ENCODE measurements at places on chromosomes 16 and 17.

DNA sequence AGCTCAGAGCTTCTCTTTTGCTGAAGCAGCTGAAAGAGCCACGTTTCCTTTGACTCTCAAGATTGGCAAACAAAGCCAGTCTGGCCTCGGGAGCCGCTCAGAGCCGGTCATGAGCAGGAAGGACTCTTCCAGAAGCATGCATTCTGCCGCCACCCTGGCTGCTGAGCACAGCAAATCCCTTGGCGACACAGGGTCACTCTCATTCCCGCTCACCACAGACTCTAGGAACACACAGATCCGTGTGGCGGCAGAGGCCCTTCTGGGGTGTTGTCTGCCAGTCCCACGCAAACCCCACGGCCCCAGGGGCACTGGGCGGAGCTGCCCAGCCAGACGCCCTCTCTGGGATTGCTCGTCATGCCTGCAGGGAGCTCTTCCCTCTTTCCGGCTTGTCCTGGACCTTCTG lies 157.0 kb downstream of the C16orf95 start:
- no peak for DNase-seq

DNA sequence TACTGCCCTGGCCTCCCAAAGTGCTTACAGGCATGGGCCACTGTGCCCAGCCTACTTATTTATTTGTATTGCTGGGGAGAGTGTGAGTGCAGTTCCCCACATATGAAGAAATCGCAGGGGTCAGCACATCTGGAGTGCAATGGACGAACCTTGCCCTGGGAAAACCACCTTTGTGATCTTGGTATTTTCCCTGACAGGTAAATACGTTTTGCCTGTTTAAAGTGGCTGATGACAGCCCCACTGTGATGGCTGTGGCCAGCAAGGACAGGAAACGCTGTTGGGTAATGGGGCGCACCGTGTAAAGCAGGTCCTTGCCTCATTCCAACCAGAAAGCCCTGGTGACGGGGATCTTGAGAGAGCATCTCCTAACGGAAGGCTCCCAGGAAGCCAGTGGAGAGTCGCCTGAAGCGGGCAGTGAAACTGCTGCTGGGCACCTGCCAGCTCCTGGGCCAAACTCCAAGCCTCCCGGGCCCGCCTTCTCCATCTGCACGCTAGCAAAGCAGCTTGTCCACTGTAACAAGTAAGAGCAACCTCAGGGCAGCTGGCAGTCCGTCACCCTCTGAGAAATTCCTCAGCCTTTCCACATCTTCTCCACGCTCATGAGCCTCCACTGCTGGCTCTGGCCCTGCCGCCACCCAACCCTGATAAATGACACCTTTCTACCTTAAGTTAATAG lies 17.5 kb downstream of the EMC8 start:
- peak; percentile 83 for DNase-seq

- DNase-seq: no peak
Measured at GRCh38 chr17:44829523-44830358, at the start of gene GJC1. Gene GJC1 (minus strand): TSS chr17:44830287. CDS start chr17:44805817, 24,470 bp downstream.

DNA sequence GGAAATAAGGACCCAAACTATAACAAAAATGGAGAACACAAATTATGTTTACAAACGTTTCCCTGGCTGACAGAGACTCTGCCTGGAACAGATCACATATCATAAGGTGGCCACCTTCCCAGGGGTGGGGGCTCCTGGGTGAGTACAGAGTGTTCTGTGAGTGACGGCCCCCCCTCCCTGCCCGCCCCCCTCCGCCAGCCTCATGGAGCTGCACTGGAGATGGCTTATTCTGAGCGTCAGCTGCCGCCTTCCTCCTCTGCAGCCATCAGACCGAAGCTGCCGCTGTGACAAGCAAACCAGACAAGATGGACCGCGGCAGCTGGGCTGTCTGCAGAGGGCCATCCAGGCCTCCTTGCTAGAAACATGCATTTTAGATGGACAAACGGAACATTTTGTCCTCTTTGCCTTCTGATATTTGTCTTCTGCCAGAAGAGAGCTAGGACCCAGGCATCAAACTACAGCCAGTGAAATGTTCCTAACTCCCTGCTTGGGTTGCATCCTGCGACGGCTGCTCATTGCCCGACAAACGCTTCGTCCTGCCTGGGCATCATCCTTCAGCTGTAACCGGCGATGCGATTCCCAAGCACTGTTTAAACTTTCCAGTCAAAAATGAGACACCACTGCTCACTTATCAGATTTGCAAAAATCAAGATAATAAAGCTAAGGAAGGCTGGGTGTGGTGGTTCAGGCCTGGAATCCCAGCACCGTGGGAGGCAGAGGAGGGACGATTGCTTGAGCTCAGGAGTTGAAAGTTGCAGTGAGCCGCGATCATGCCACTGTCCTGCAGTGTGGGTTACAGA lies 15.3 kb upstream of the RPTOR start:
- DNase-seq: no peak

- no peak for DNase-seq
Measured at GRCh38 chr17:40091691-40092397, 8.5 kb downstream of the NR1D1 start.

DNA sequence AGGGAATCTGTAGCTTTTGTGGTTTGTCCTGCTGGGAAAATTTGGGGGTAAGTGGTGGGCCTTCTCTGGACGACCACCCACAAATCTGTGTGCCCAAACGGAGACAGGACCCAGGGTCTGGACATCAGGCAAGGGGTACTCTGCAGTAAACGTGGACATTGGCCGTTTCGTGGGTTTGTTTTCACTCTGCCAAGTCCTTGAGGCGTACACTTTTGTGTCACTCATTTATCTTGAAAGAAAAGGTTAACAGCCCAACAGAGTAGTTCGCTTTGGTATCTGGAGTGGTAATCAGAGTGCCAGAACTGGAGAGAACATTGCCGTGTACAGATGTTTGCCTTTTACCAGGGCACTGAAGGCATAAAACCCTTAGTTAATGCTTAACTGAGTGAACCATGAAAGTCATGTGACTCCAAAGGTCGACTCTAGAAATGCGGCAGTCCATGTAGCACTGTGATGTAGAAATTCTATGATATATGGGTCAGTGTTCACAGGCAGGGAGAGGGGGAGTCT lies 15.4 kb downstream of the NAA60 start:
- no peak for DNase-seq

DNA sequence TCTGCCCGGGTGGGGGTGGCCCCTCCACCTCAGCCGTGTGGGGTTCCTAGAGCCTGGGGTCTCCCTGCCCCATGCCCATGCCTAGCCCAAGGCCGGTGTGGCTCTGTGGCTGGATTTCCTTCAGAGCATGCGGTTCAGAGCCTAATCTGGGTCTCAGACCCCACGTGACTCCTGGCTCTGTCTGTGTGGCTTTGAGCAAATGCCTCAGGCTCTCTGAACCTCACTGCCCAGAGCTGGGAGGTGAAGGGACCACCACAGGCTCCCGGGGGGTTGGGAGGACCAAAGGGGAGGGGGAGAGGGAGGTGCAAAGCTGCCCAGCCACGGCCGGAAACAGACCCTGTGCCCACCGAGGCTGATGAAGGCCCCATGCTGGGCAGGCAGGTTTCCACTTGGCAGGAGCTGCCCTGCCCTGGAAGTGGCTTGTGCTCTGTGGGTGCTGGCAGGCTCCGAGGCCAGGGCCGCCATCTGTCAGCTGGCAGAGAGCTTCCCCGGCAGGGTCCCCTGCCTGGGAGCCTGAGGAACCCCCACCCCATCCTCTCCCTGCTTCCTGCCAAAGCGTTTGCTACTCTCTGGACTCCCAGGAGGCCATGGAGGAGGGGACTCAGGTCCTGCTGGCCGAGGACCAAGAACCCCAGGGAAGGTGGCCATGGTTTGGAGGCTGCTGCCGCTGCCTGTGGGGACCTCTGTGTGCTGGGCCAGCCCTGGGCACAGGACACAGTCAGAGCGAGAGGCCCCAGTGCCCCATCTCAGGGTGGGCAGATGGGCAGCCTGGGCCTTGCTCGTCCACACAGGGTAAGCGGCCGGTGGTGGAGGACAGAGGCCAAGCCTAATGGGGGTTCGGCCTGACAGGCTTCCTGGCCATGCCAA lies 4.0 kb downstream of the CDH15 start:
- DNase-seq: peak; percentile 92

- no peak for DNase-seq
Measured at GRCh38 chr16:3454631-3455147, 11.2 kb downstream of the NAA60 start.

DNA sequence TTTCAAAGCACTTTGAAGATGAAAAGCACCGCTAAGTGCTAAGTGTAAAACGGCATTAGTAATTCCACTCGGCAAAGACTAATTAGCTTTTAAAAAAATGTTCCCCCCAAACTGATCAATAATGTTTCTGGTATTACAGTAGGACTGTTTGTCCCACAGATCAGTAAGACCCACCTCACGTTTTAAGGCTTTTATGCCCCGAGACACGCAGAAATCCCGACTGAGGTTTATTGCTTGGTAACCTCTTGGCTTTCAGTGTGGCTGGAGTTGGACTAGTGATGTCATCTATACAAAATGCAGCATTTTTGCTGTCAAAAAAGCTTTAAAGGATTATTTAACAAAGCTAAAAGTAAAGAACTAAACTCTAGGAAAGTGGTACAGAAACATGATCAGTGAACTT lies 414.6 kb upstream of the PSMD7 start:
- DNase-seq: no peak

DNA sequence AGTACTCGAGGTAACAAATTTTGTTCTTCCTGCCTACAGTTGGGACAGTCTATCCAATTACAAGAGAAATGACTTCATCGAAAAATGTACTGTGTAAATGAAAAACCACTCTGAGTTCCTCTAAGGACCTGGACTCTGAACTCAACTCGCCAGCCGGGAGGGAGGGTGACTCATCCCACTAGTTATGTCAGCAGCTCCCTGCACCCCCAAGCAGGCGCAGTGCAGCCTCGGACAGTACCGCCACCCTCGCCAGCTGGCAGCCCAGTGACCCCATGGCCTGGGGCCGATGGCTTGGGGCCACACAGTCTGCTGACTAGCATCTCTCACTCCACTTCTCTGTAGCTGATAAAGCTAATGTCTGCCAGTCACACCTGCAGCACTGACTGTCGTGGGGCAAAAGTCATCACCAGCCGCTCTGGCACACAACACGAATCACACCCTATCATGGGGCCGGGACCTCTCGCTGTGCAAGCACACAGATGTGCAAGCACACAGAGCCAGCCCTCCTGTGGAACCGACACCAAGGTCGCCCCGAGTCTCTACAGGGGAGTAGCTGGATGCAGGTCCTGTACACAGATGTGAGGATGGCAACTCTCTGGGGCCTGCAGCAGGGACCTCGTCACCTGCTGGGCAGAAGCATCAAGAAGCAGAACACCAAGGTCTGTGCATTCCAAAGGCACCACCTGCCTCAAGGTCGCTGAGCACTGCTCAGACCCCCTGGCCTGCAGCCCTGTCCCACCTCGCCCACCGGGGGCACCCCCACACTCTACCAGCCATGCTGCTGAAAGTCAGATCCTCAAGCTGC lies 5.7 kb downstream of the CSNK1D start:
- peak; percentile 76 for DNase-seq

GRCh38 chr16:56911771-56912571 lies 20.0 kb upstream of the HERPUD1 start:
- no peak for DNase-seq

DNA sequence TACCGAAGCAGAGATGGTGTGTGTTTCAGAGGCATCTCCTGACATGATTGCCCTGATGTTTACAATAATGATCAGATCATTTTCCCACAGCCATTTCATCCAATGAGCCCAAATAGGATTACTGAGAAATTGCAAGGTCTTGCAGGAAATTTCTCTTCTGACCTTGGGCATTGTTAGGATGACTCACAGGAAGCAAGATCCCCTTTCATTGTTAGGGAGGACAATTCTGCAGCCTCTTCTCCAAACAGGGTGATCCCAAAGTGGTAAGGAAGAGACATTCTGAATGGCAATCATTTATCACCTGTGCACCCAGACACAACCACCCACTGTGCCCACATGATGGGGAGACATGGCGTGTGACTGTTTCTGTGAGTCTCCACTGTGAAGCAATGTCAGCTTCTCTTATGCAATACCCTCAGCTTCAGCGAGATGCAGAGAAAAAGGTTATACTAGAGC lies 306.7 kb upstream of the XYLT1 start:
- no peak for DNase-seq

GRCh38 chr17:30196504-30196903 lies 39.0 kb downstream of the SLC6A4 start:
- no peak for DNase-seq

DNA sequence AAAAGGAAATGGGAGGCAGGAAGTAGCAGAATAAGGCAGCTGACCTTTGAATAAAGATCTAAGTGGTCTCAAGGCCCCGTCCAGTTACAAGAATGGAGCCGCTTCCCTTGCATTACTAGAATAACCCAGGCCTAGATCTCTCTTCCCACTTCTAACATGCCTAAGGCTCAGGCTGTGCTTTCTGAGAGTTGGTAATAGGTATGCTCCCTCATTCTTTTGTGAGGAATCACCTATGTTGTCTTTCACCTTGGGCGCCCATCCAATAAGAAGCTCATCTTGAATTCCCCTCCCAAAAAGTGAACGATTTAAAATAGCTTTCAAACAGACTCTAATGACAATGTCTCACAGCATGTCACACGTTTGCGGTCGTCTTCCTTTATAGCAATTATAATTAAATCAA lies 101.2 kb downstream of the KCNJ2 start:
- DNase-seq: no peak

DNA sequence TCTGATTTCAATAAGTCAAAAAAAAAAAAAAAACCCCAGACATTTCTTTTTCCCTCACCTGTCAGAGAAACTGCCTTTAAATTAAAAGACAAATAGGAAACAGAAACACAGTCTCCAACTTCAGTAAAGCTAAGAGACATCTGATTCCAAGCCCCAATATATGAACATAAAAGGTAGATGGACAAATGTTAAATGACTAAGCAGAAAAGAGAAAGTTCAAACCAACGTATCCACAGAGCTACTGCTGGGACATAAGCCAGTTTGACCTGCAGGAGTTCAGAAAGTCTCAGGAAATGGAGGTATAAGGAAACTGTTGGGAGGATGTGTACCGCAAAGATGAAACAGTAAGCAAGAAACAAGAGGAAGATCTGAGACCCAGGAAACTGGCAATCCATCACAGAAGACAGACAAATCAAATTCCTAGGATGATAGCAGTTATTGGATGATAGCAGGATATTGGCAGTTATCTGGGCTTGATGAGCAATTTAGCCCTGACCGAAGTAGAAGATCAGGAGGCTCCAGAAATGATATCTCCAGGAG lies 135.0 kb downstream of the BRIP1 start:
- DNase-seq: no peak

GRCh38 chr17:78058581-78058980 lies 70.0 kb downstream of the TMC6 start:
- no peak for DNase-seq
